ENCODE measurements at places on chromosomes 2 and 18. TPM values are rescaled to one million over a fixed set of nuclear protein-coding genes. Genes with fewer than 3 reads are reported as not detected.
A peak's percentile ranks its signal among the peaks of the same experiment; 100 is the strongest.

- no peak for DNase-seq
Observed at GRCh38 chr2:1638281-1638860, 105.9 kb downstream of the PXDN start.

DNA sequence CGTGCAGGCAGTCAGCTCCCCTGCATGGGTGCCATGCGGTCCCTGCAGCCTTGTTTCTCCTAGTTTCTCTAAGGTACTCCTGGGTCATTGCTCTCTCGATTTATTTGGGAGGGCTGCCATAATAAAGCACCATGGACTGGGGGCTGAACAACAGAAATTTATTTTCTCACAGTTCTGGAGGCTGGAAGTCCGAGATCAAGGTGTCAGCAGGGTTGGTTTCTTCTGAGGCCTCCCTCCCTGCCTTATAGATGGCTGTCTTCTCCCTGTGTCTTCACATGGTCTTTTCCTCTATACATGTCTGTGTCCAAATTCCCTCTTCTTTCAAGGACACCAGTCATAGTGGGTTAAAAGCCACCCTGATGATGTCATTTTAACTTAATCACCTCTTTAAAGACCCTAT, 40.5 kb downstream of the RPL37A start:
- DNase-seq: no peak

- DNase-seq: peak; percentile 31
Observed at GRCh38 chr2:31319406-31320175, 85.6 kb downstream of the EHD3 start.

GRCh38 chr2:1617425-1618021, 126.8 kb downstream of the PXDN start:
- DNase-seq: no peak

REG3G gene
- not detected for polyA plus RNA-seq

LYG2 gene
- 0.69 TPM for polyA plus RNA-seq
